ENCODE measurements at places on chromosomes 7 and 10.

GRCh38 chr10:70849582-70850016, 33.9 kb downstream of the SGPL1 start:
- DNase-seq = no peak

- DNase-seq = no peak
Observed at GRCh38 chr7:47351233-47352154, 230.4 kb downstream of the TNS3 start.

GRCh38 chr7:98341106-98341505, 59.6 kb downstream of the BRI3 start:
- DNase-seq = no peak

GRCh38 chr10:79488336-79488735, 24.0 kb upstream of the EIF5AL1 start:
- DNase-seq = no peak

DNA sequence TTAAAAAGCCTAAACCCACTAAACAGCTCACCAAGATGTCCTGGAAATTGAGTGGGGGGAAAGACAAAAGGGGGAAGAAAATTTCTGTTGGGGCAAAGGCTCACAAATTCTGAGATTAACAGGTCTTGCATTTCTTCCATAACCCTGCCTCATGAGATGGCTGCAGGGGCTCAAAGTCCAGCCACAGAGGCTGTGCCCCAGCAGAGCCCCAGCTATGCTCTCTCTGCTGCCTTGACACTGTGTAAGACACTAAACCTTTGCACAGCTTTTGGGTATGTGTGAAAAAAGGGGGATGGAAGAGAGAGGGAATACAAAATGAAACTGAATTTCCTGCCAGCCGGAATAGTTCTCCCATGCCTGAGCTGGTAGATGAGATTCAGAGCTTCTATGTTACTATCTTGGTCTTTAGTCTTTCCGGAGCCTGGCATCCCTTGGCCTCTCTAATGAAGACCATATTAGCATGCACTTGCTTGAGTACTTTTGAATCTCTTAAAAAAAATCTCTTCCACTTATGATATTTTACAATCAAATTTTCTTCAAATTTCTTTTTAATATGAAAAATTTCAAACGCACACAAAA, 240.0 kb upstream of the IMMP2L start:
- DNase-seq = no peak

DNA sequence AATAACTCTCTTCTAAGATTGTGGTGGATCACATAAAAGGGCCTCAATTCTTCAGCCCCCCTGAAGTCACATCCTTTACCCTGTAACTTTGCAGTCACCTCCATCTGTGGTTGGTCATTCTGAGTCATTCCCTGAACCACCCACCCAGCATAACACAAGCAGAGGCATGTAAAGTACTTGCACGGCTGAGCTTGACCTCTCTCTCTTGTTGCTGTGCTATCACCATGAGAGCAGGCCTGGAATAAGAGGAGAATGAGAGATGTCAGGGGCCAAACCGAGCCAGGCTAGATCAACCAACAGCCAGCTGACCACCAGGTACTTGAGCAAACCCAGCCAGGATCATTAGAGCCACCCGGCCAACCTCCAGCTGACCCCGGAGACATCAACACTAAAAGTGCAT, 13.5 kb upstream of the STK17A start:
- no peak for DNase-seq

DNA sequence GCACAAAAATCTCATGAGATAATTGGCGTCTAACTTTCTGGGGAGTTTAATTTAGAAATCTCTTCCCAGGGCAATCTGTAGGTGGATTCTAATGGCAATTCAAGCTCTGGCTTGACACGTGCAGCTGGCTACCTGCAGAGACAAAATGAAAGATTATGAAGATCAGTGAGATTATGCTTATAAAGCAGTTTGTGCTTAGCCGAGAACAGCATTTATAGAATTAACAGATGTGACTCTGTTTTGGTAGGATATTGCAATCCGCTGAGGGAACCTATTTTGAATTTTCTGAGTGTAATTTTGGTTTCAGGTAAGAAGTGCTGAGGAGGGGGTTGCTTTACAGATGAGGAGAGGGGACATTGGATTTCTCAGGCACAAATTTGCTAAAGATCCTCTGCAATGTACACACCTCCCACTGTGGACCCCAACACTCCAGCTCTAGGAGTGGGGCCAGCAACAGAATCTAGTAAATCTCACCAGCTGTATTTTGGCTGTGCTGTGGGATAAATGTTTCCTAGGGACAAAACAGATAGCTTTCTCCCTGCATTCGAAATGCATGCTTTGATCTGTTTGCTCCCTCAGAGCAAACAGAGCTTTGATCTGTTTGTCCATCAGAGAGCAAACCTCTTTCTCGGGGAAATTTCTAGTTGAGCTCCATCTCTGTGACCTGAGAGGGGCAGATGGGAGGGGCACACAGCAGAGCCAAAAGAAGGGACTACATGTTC, 7.4 kb downstream of the GJD4 start:
- no peak for DNase-seq

GRCh38 chr10:7258948-7259523, 151.8 kb downstream of the SFMBT2 start:
- DNase-seq = peak; percentile 34

- DNase-seq = no peak
Observed at GRCh38 chr7:34107276-34107675, 201.9 kb downstream of the BMPER start.

DNA sequence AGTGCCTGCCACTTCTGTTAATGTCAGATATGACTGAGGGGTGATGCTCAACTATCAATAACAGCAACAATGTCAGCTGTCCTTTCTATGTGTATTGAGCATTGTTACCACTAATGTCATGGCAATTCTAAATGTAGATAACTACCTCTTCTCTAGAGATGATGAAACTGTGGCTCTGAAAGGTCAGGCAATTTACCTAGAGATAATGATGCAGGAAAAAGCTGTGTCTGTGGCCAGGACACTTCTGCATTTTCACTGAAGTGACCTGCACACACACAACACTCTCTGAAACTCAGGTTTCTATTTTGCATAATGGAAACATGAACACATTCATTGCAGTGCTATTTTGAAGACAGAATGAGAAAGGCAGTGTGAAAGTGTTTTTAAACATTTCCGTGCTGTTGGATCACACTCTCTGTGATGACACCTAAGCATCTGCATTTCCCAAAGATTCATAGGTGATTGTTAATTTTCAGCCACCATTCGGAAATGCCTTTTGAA, 148.2 kb downstream of the KCND2 start:
- no peak for DNase-seq

All from stimulated activated CD4-positive, alpha-beta T cell treated with anti-CD3 and anti-CD28 coated beads, TNF-alpha, amount 100 ng/mL, for 48 hours (primary cell).